ENCODE measurements at places on chromosomes 2 and 18. TPM values are rescaled to one million over a fixed set of nuclear protein-coding genes. Genes with fewer than 3 reads are reported as not detected.
A peak's percentile ranks its signal among the peaks of the same experiment; 100 is the strongest.

The EVA1A gene
- total RNA-seq, result 2.4 TPM

The BOLL gene
- total RNA-seq, result not detected

The FIGN gene
- total RNA-seq, result 3.3 TPM

The IL1B gene
- 1.2 TPM for total RNA-seq

The LGALSL gene
- 17.4 TPM for total RNA-seq

The CDCA7 gene
- total RNA-seq, result 7.6 TPM

The UNC80 gene
- total RNA-seq, result 0.29 TPM

The FOXI3 gene
- not detected for total RNA-seq

The FBXO15 gene
- total RNA-seq, result not detected

The RGPD3 gene
- total RNA-seq, result 4.1 TPM

The IL1R1 gene
- 67.7 TPM for total RNA-seq

The CNNM4 gene
- total RNA-seq, result 26.6 TPM

The RGPD4 gene
- total RNA-seq, result not detected

The SERPINB4 gene
- total RNA-seq, result not detected

The KYNU gene
- total RNA-seq, result 5.3 TPM

The MROH2A gene
- not detected for total RNA-seq

The TUBB8B gene
- not detected for total RNA-seq

The DNAJB2 gene
- total RNA-seq, result 51.6 TPM

- no peak for DNase-seq
Measured at GRCh38 chr2:222499226-222499625, 74.9 kb downstream of the SGPP2 start.

GRCh38 chr2:220708366-220708765, 863.7 kb downstream of the EPHA4 start:
- peak; percentile 12 for DNase-seq

- DNase-seq, result no peak
Measured at GRCh38 chr18:38475686-38476085, 910.1 kb upstream of the CELF4 start.

GRCh38 chr18:54750350-54750749, 77.9 kb upstream of the RAB27B start:
- no peak for DNase-seq

DNA sequence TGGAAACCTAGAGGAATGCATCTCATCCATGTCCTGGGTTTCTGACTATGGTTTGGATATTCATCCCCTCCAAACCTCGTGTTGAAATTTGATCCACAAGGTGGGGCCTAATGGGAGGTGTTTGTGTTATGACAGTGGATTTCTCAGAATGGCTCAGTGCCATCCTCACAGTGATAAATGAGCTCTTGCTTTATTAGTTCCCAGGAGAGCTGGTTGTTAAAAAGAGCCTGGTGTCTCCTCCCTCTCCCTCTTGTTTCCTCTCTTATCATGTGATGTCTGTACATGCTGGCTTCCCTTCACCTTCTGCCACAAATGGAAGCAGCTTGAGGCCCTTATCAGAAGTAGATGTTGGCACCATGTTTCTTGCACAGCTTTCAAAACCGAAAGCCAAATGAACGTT, 424.3 kb downstream of the DCC start:
- peak; percentile 6 for DNase-seq

DNA sequence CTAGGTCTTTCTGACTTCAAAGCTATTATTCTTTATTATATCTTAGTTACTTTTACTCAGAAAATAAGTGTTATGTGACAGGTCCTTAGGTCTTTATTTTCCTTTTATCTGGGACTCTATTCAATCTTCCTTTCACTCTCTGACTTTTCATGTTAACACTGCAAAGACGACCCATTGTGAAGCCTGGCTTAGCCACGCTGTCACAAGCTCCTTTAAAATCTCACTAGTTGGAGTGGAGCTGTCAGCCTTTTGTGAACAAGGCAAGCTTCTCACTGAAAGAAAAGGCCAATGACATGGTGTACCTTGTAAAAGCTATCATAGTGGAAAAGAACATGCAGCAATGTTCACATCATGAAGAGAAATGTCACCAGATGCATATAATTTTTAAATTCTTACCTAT, 1130.7 kb upstream of the FAM98A start:
- DNase-seq, result no peak

GRCh38 chr2:60641811-60642788, 88.6 kb upstream of the BCL11A start:
- DNase-seq, result peak; percentile 72

GRCh38 chr2:239537633-239538356, 137.0 kb upstream of the HDAC4 start:
- DNase-seq, result no peak

- DNase-seq, result no peak
Measured at GRCh38 chr18:42028247-42028832, 73.3 kb downstream of the PIK3C3 start.

- DNase-seq, result no peak
Measured at GRCh38 chr2:176652300-176653182, 383.3 kb downstream of the MTX2 start.

- peak; percentile 64 for DNase-seq
Measured at GRCh38 chr2:189798312-189799029, 14.2 kb downstream of the PMS1 start.

DNA sequence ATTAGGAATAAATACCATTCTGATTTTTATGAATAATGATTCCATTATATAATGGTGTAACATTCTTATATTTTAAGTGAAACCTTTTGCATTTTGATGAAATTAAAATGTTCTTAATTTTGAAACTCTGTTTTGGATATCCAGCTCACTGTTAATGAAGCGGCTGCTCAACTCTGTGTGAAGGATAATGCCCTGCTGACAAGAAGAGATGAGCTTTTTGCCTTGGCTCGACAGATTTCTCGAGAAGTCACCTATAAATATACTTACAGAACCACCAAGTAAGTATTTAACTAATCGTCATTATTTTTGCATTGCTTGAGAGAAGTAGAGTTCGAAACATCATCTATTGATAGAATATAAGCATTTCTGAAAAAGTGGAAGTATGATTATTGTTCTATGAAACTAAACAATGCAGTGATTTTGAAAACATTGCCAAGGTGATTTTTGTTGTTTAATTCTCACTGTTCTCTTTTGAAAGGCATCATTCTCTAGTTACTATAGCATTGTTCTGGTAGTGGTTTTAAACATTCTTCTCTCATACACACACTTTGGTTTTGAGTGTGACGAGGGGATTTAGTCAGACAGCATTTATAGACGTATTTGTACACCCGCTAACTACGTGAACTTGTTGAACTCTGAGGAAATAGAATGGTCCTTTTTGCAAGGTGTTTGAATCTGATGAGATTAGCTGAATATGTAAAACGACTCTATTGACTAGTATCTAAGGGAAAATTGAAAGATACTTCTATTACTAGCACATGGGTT, 21.5 kb downstream of the NAB1 start:
- no peak for DNase-seq

DNA sequence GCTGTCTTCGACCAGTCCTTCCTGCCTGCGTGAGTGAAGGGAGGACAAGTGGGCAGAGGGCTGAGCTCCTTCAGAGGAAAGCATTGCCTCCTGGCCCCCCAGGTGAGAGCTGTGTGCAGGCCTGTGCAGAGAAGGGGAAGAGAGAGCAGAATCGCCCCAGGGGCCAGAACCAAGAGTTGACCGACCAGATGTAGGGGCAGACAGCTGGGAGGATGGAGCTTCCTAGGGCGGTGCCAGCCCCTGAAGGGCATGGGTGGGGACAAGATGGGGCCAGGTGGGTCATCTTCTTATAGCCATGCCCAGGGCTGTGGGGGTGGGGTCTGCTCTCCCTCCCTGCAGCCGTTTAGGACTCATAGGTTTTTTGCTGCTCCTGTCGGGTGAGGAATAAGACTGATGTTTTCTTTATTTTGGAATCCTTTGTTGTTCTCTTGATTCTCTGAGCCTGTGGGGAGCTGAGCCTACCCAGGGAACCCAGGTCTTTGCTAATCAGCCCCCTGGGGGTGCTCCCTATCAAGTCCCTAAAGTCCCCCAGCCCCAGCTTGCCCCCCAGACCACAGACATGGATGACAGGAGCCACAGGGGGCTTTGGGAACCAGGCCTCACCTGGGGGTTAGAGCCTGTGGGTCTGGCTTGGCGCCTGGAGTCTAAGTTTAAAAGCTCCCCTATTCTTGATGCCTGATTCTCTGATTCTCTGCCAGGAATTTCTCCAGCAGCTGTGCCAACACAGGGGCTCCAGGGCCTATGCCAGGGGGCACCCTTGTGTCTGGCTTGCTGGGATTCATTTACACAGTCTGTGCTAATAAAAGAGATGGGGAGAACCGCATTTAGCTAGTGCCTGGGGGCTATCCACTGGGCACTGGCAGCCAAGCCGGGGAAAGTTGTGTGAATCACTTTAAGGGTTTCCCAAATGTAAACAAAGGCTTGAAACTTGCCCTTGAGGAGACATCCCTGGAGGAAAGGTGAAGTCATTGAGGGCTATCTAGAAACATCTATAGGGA, 9.3 kb upstream of the EFHD1 start:
- DNase-seq, result peak; percentile 13

DNA sequence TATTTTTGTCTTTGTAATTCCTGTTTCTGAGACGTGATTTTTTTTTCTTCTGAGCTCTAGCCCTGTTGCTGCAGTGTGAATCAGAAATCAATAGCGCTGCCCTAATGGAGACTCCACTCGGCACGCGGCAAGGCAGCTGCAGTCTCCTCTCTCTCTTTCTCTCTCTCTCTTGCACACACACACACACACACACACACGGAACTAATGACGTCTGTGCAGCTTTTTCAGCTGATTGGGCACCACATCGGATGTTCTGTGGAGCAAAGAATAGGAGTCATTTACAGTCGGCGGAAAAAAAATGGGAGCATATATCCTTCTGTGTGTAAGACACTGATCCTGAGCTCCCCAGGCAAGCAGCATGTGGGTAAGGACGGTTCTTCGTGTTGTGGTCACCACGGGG, 2.0 kb upstream of the MYT1L start:
- DNase-seq, result no peak

DNA sequence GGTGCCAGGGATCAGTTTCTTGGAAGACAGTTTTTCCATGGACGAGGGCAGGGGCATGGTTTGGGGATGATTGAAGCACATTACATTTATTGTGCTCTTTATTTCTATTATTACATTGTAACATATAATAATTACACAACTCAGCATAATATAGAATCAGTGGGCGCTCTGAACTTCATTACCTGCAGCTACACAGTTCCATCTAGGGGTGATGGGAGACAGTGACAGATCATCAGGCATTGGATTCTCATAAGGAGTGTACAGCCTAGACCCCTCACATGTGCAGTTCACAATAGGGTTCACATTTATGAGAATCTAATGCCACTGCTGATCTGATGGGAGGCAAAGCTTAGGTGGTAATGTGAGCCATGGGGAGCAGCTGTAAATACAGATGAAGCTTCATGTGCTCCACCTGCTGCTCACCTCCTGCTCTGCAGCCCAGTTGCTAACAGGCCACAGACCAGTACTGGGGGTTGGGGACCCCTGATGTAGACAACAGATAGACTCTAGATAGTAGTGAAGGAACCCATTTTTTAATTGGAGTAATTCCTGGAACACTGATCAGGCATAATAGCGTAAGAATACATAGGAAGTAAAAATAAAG, 41.5 kb upstream of the MC4R start:
- DNase-seq, result peak; percentile 6

- no peak for DNase-seq
Measured at GRCh38 chr2:44433895-44434294, 72.1 kb downstream of the CAMKMT start.

GRCh38 chr18:24060644-24061043, 46.1 kb downstream of the TTC39C start:
- DNase-seq, result no peak

DNA sequence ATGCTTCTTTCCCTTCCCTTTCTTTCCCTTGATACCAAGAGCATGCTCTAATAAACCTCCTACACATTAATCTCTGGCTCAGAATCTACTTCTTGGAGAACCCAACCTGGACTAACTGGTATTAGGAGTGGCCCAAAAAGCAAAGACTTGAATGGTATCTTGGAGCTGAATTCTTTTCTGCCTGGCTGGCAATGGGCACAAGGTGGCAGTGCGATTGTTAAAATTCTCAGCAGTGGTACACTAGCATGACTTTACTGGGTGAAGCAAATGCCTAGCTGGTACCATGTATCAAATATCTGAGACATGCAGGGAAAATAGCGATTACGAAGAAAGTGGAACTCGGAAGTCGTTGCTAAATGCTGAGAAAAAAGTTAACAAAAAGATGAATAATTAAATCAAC, 376.1 kb downstream of the XIRP2 start:
- DNase-seq, result peak; percentile 21

DNA sequence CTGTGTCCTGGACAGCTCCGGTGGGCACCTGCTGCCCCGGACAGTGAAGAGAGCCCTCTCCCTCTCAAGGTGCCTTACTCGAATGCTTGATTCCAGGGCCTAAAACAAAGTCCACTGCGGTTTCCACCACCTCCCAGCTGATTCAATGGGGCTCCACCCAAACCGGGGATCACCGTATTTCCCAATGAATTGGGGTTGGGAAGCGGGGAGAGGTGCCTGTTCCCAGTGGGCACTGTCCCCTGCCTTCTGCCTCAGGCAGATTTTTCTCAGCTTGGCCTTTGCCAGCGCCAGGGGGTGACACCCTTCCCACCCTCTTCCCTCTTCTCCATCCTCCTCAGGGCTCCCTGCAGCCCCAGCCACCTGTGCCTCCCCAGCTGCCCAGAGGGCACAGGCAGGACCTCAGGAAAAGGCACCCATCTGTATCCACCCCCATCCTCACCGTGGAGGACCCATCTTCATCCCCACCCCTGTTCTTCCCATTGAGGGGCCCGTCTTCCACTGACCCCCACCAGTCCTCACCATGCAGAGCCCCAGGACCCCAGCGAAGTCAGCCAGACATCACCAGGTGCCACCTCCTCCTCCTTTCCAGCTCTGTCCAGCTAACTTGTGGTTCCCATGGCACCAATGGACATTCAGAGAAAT, 66.7 kb upstream of the HPCAL1 start:
- DNase-seq, result no peak

GRCh38 chr2:13537771-13538349, 821.1 kb downstream of the TRIB2 start:
- DNase-seq, result peak; percentile 61

- DNase-seq, result no peak
Measured at GRCh38 chr2:166972002-166972401, 83.7 kb downstream of the XIRP2 start.

GRCh38 chr2:165155152-165155551, 48.7 kb downstream of the SCN3A start:
- no peak for DNase-seq

GRCh38 chr2:206063635-206064034, 22.3 kb downstream of the INO80D start:
- DNase-seq, result no peak

DNA sequence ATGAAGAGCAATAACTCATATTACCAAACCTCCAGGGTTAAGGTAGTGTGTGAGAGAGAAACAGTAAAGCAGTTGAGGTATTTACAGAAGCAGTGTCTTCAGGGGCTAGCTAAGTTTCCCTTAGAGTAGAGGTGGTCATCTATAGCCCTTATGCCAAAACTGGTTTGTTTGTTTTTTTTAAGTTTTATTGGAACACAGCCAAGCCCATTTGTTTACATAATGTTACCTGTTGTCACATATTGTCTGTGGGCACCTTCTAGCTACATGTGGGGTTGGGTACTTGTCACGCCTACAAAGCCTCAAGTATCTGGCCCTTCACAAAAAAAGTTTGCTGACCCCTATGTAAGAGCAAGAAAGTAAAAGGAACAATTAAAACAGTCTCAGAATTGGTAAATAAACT, 39.4 kb downstream of the ACTR2 start:
- no peak for DNase-seq
